ENCODE measurements at places on chromosomes 13 and 19. TPM values are rescaled to one million over a fixed set of nuclear protein-coding genes. Genes with fewer than 3 reads are reported as not detected.
A peak's percentile ranks its signal among the peaks of the same experiment; 100 is the strongest.

DNA sequence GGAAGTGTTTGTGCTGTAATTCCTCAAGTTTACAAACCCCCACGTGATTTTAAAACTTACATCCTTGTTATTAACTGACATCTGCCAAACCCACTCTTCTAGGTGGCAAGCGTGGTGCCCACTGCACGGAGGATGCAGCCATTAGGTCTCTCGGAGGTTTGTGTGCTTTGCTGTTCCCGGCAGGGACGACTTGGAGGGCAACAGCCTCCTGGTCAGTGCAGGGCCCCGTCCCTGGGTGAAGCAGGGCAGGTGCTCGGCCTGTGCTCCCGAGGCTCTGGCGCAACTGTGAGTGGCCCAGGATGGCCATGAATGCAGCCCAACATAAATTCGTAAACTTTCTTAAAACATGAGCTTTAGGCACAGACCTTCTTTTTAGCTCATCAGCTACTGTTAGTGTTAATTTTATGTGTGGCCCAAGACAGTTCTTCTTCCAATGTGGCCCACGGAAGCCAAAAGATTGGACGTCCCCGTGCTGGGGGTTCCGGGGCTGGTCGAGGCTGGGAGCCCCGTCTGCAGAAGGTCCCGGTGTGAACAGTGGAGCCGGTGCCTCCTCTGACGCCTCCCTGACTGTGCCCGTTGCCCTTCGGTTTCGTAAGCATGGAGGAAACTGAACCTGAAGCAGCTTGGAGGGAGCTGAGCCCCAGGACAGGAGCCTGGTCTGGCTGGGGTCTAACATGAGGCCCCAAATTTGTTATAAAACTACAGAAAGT is 11.9 kb downstream of the GAS6 start:
- DNase-seq, result no peak

DNA sequence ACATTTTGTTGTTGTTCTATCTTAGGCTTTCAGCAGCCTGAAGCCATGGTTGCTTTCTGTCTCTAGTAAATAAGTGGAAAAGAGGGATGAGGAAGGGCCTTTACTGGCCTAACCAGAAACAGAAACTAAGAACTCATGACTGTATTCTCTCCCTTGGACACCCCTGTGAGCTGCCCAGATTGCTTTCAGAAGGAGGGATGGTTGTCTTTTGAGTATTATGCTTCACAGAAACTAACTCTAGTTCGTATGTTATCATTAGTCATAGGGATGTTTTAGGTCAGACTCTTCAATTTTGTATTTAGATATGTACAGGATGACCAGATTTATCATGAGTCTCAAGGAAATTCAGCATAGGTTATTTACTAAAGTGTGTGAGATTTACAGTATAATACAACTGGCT is 17.5 kb downstream of the BORA start:
- no peak for DNase-seq

DNA sequence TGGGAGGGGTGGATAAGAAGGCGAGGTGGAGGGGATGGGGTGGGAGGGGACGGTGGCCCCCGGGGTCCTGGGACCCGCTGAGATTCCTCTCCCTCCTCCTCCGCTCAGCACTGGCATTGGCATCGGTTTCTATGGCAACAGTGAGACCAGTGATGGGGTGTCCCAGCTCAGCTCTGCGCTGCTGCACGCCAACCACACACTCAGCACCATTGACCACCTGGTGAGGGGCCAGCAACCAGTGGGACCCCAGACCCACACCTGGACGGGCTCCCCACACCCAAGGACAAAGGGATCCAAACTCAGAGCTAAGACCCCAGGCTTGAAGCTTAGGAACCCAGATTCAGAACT is 5.9 kb downstream of the TTYH1 start:
- DNase-seq, result no peak

- DNase-seq, result peak; percentile 6
Measured at GRCh38 chr13:45142440-45143345, 22.4 kb downstream of the GTF2F2 start.

- DNase-seq, result no peak
Measured at GRCh38 chr13:85557691-85558467, 241.3 kb downstream of the SLITRK6 start.

DNA sequence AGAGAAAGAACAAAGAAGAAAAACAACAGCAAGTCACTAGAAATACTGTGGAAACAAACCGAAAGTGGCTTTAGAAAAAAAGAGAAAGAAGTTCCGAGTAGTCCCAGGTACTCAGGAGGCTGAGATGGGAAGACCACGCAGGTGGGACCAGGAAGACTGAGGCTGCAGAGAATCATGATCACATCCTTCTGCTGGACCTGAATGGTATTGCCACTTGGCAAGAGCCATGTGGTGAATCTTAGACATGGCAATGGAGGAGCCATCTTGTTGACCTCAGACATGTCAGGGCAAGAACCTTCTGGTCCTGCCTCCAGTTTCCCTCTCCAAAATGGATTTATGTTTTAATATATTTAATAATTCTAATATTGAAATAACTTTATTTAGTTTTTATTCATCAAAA is 37.4 kb upstream of the ZNF724 start:
- no peak for DNase-seq

GRCh38 chr13:23504180-23504579 is 66.0 kb upstream of the TNFRSF19 start:
- DNase-seq, result peak; percentile 78

DNA sequence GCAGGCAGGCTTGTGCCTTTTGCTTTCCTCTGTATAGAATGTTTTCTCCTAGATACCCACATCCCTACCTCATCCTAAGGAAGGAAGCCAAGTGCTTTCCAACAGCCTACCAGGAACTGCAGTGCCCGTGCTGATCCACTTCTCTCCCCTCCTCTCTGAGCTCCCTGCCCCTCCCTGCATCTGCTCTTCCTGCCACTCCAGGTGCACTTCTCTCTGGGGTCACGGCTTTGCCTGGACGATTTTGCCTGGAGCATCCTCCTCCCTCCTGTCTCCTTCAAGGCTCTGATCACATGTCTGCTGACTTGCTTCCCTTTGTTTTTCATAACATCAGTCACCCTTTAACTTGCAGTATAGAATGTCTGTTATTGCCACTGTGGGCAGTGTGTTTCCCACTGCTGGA is 34.7 kb upstream of the IRS2 start:
- DNase-seq, result no peak

DNA sequence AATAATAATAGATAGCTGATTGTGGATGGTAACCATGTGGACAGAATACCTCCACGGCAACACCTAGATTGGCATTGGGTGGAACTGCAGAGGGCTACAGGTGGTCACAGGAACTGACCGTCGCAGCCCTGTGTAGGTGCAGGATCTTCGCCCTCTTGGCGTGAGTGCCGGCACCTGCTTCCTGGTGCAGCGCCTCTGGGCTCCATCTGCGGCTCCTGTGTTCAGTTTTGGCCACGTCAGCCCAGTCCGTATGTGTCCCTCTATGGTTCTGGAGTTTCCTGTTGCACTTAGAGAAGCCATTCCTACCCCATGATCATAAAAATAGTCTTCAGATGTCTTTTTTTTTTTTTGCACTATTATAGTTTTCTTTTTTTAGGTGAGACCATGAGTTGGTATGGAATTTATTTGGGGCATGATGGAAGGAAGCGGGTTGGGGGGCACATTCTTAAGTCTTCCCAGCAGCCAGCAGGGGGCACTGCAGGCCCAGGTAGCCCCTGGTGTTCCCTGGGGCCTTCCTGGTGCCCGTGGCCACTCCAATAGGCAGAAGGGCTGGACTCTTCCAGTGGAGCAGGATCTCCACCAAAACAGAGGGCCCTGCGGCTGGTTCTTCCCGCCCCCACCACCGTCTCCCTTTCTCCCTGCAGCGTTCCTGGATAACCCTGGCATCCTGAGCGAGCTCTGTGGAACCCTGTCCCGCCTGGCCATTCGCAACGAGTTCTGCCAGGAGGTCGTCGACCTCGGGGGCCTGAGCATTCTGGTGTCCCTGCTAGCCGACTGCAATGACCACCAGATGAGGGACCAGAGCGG is 10.1 kb upstream of the SLC25A42 start:
- DNase-seq, result peak; percentile 60

GRCh38 chr19:12859546-12859945 is 21.2 kb downstream of the MAST1 start:
- DNase-seq, result no peak

- peak; percentile 49 for DNase-seq
Measured at GRCh38 chr19:49455773-49456172, 2.7 kb downstream of the ALDH16A1 start.

DNA sequence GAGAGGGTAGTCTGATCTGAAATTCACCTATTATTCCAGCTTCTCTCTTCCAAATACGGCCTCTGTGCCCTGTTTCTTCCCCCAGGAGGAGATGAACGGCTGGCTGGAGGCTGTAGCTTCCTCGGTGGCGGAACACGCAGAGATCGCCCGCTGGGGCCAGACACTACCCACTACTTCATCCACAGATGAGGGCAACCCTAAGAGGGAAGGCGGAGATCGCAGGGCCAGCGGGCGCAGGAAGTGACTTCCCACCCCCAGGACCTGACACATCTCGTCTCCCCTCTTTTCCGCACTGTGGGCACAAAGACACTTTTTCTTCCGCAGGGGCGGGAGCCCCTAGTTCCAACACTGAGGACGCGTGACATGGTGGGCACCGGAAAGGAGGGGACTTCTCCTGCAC is 1.3 kb upstream of the SHKBP1 start:
- no peak for DNase-seq

GRCh38 chr19:49092686-49093085 is 7.4 kb downstream of the SNRNP70 start:
- DNase-seq, result no peak

DNA sequence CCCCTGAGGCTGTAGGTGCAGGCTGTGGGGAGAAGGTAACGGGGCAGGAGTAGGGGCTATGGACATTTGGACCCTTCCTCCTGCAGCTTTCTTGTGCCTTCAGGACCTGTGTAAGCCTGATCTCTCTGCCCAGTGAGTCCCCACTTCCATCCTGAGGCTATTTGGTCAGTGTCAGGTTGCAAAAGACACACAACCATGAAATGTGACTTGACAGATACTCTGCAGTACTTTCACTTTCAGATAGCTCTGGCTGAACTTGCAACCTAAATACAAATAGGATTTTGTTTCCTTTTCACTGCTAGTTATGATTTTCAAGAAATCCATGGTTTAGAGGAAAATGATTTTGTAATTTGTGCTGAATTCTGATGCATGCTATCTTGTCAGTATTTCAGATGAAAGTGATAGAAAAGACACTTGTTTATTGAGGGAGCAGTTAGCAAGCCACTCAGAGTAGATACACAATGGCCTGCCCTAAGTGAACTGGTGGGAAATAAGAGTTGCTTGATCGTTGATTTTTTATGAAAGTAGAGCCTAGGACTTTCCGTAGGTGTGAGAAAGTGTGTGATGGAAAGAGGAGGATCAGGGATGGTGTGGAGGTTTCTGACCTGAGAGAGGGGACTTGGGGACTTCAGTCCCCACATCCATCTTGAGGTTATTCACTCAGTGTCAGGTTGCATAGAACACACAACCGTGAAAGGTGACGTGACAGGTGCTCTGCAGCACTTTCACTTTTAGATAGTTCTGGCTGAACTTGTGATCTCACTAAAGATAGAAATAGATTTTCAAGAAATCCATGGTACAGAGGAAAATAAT is 18.1 kb upstream of the EID2 start:
- no peak for DNase-seq

GRCh38 chr13:101614491-101614890 is 162.0 kb downstream of the ITGBL1 start:
- DNase-seq, result no peak

- no peak for DNase-seq
Measured at GRCh38 chr13:113650275-113650674, 7.7 kb downstream of the ATP4B start.

DNA sequence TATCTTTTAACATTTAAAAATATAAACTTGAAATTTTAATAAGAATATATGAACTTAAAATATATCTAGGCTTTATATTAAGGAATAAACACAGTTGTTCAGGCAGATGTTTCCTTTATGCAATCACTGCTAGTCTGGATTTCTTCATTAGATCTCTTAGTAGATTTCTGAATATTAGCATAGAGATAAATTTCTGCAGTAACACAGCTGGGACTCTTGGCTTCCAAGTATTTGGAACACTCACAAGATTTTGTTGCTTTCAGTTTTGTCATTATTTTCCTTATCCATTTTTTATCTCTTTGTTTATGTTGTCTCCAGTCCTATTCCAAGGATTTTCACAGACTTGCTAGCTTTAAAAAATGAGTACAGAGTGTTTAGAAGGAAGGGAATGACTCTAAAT is 857.1 kb downstream of the GPC5 start:
- no peak for DNase-seq

GRCh38 chr19:48877855-48878195 is 5.6 kb downstream of the PPP1R15A start:
- DNase-seq, result peak; percentile 30

DNA sequence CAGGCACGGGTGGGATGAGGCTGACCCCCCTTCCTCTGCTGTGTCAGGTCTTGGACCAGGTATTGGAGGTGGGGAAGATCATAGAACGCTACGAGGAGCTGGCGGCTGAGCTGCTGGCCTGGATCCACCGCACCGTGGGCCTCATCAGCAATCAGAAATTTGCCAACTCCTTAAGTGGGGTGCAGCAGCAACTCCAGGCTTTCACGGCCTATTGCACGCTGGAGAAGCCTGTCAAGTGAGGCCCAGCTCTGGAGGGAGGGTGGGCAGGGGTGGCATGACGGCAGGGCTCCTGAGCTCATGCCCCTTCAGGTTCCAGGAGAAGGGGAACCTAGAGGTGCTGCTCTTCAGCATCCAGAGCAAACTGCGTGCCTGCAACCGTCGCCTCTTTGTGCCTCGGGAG is 35.3 kb downstream of the SPTBN4 start:
- no peak for DNase-seq

GRCh38 chr13:31242367-31242766 is 42.6 kb downstream of the B3GLCT start:
- peak; percentile 58 for DNase-seq

GRCh38 chr13:75422028-75422427 is 59.9 kb downstream of the TBC1D4 start:
- peak; percentile 14 for DNase-seq

Gene OSCAR
- total RNA-seq, result 0.54 TPM

Gene ZNF85
- 15.3 TPM for total RNA-seq

Gene RNF17
- not detected for total RNA-seq

Gene LCP1
- total RNA-seq, result not detected

Gene SIGLEC12
- total RNA-seq, result not detected

Gene ACTMAP
- 2.5 TPM for total RNA-seq

Gene ZNF135
- total RNA-seq, result 5.1 TPM

Gene CCDC194
- total RNA-seq, result not detected

Gene PAK4
- total RNA-seq, result 6.8 TPM

Gene MEIS3
- total RNA-seq, result 56.1 TPM

Gene IL12RB1
- not detected for total RNA-seq

Gene HOMER3
- 134 TPM for total RNA-seq

Gene TMPRSS9
- not detected for total RNA-seq

Gene PSG2
- total RNA-seq, result 0.89 TPM

Gene KLHL1
- not detected for total RNA-seq

Measured in GM23248 (cell line).